ENCODE measurements at places on chromosomes 2 and 18.

DNA sequence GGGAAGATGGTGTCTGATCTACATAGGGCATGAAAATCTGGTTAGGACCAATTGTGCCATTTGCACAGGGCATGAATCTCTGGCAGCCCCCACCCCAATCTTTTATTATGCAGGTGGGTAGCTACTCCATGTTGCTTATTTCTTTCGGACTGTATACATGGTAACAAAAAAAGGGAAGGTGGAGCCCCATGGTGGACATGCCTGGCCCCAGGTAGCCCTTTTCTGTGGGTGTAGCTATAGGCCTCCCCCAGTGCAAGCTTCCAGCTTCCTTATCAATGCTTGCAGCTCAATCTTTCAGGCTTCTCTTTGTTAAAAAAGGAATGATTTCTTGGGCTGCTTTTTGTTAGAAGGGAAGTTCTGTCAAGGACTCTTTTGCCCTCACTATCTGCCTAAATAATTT, 14.3 kb upstream of the UXS1 start:
- no peak for DNase-seq

DNA sequence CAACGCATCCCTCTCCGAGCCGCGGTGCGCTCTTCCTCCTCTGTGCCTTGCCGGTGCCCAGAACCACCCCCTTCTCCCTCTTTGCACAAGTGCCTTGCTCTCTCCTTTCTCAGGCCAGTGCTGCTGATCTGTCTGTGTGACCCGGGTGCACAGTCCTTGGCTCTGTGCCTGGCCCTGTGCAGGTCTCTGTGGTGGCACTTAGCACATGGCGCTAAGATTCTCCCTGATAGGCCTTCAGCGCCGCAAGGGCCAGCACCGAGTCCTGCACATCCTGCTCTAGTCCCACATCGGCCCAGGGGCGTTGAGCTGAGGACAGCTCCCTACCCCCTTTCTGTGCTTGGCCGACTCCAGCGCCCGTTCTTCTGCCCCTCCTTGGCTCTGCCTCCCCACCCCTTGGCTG, 136.1 kb downstream of the NEDD4L start:
- DNase-seq: no peak

- no peak for DNase-seq
These were observed 1155.8 kb upstream of the CHAC2 start for GRCh38 chr2:52611759-52612158.

DNA sequence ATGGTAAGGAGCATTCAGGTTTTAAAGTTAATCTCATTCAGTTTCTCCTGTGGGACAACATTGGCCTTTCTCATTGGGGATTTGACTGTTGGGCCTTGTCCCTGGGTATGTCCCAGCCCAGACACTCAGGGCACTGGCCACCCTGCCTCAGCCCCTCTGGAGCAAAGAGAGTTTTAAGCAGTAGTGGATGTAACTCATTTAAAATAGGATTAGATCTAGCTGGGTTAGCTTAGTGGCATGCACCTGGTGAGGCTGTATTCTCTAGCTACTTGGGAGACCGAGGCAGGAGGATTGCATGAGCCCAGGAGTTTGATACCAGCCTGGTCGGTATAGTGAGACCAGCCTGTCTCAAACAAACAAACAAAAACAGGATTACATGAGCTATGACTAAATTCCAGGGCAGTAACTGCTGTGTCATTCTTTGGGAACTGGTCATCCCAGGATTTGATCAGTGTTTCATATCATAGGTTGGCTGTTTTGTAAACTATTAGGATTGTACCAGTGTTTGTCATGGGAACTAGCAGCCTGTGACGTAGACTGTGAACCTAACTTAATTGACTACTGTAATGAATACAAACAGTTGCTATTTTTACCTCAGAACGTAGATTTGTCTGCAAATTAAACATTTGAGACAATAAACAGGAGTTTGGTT, 12.5 kb downstream of the INPP4A start:
- DNase-seq: no peak

DNA sequence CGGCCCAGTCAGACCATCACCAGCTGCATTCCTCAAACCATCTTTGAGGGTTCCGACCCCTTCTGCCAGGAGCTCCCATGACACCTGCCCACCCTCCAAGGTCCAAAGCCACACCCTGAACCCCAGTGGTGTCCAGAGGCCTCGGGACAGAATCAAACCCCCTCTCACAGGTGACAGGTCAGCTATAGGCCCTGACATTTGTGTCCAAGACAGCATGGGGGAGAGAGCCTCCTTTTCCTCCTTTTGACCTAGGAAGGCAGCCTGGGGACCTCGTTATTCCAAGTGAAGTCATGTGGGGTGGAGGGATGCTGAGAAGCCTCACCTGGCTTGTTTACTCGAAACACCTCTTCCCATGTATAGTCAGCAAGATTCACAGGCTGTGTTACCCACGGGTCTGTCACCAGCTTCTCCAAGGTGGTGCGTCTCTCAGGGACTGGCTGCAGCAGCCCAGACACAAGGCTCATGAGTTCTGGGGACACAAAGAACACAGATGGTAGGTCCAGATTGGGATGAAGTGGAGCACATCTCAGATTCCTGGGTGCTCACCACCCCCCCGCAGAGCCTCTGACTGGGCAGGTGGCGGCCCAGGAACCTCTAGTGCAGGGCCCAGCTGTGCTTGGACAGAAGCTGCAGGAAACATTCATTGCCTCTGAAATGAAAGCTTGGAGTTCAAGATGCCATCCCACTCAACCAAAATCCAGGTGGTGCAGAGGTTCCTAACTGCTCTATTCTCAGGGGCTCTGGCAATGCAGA, 5.1 kb upstream of the MTERF4 start:
- DNase-seq: no peak

DNA sequence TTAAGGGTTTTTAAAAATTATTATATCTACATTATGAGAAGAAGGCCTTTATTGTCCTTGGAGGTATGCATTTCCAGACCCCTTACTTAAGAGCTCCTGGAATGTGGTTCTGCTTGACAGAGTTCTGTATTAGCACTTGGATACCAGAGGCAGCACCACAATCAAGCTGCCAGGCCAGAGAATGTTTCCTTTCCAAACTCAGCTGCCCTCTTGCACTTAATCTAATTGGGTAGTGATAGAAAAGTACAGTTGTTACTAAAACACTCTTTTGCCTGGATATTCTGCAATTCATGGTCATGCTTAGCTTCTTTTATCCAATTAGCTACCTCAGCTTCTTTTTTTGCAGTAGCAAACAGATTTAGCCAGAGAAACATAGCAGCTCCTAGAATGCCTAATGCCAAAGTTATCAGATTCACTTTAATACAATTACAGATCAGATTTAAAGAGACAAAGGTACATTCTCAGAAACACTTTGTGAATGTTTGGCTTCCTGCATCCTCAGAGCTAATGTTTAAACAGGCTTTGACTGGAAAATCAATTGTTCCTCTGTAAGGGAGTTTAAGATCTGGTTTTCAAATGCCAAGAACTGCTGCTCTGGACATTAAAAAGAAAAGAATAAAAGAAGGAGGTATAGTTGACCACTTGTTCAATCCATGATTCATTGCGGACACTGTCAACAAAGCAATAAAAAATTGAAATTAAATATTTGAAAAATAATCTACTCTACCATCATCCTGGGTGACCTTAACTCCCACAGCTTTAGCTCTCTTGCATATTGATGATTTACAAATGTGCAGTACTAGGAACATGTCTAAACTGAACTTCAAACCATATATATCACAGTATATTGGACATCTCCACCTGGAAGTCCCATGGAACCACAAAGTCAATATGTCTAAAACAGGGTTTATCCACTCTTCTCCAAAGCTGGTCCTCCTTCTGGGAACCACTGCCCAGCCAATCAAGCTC, 12.8 kb downstream of the NOSTRIN start:
- DNase-seq: no peak

- DNase-seq: no peak
These were observed 131.2 kb downstream of the WDSUB1 start for GRCh38 chr2:159155320-159155719.

Measured in activated CD4-positive, alpha-beta T cell treated with anti-CD3 and anti-CD28 coated beads, Interleukin-2, amount 10 ng/mL, durations not matched to agents 7 days and 5 days (primary cell).